ENCODE measurements at places on chromosomes 13 and 19.

GRCh38 chr13:63025741-63026140 lies 1610.1 kb upstream of the PCDH20 start:
- no peak for DNase-seq

GRCh38 chr19:8681345-8682029 lies 17.1 kb downstream of the ACTL9 start:
- DNase-seq = no peak

DNA sequence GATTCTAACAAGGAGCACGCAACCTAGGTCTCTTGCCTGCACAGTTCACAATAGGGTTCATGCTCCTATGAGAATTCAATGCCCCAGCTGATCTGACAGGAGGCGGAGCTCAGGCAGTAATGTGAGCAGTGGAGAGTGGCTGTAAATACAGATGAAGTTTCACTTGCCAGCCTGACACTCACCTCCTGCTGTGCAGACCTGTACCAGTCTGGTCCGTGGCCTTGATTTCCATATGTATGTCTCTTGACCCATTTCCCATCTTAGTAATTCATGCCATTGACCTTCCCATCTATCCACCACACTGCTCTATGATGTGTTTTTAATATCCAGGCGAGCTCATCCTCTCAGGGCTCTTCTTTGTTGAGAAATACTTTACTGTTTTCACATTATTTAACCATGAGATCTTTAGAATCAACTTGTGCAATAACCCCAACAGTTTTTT lies 95.2 kb downstream of the LRCH1 start:
- peak; percentile 61 for DNase-seq

GRCh38 chr13:106372199-106373155 lies 163.0 kb downstream of the EFNB2 start:
- DNase-seq = no peak

DNA sequence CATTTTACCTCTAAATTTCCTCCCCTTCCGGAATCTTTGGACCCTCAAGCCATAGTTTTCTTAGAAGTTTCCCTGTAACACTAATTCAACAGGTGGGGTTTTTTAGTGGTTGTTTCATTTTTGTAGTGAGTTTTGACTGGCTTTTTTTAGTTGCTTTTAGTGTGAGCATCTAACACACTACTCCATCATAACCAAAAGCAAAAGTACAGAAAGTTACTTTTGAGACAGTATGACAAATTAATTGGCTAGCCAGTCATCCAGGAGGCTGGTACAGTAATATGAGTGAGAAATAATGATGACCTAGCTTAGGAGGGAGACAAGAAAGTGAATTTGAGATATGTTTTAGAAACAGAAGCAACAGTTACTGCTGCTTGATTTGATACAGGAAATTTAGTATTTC lies 71.5 kb downstream of the DNAJC15 start:
- no peak for DNase-seq

DNA sequence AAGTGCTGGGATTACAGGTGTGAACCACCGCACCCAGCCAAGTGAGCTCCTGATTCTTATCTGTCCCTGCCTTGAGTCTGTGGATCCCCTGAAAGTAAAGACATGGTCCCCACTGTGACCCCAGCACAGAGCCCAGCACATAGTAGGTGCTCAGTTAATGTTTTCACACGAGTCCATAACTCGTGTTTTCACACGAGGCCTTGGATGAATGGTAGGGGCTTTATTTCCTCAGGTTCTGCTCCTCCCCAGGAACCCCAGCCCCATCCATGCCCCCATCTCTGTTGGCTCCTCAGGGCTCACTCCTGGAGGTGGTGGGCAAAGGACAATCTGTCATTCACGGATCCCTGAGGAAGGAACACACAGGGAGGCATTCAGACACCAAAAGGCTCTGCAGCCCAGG lies 23.6 kb upstream of the PDE4C start:
- no peak for DNase-seq

DNA sequence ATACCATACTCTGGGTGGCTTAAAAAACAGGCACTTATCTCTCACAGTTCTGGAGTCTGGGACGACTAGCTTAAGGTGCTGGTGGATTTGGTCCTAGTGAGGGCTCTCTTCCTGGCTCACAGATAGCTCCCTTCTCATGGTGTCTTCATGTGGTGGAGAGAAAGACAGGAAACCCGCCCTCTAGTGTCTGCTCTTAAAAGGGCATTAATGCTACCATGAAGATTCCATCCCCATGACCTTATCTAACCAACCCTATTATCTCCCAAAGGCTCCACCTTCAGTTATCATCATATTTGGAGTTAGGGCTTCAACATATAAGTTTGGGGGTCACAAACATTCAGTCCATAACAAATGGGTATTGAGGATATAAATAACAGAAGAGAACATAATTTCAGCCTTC lies 139.4 kb downstream of the HS6ST3 start:
- no peak for DNase-seq

- DNase-seq = no peak
These were observed 8.9 kb downstream of the STXBP2 start for GRCh38 chr19:7645656-7646425.

GRCh38 chr13:111304041-111304544 lies 16.3 kb upstream of the TEX29 start:
- DNase-seq = no peak
